NCI-H526 treated with DMSO at 0.1 percent for 48 hours (cell line): ENCODE measurements at places on chromosomes 13 and 19.
A peak's percentile ranks its signal among the peaks of the same experiment; 100 is the strongest.

GRCh38 chr13:72495681-72496080 is 231.7 kb downstream of the MZT1 start:
- DNase-seq = no peak

- no peak for DNase-seq
These were observed 10.4 kb upstream of the ENOX1 start for GRCh38 chr13:43797159-43797558.

GRCh38 chr13:57665481-57665880 is 33.9 kb downstream of the PCDH17 start:
- no peak for DNase-seq

- no peak for DNase-seq
These were observed 269.0 kb downstream of the FGF14 start for GRCh38 chr13:102132777-102133295.

DNA sequence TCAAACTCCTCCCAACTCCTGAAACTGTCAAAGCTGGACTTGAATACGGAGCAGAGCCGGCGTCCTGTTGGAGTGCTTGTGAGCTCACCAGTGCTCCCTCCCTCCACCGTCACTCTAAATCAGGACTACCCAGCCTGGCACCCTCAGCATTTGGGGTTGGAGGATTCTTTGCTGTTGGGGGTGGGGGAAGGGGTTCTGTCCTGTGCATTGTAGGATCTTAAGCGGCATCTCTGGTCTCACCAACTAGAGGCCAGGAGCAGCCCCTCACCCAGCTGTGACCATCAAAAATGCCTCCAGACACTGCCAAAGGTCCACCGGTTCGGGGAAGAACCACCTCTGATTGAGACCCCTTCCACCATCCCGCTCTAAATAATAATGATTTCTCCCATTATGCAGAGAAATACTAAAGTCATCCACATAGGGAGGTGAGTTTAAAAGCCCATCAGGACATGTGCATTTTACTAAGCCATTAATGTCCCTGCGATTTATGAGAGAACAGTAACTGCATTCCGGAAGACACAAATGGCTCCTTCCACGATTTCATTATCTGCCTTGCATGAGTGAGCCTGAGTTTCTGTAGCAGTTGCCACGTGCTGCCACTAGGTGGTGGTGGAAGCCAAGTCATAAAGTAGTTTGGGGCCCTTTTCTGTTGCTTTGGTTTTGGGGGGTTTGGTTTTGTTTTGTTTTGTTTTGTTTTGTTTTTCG is 16.1 kb upstream of the USP29 start:
- peak; percentile 47 for DNase-seq
